ENCODE measurements at places on chromosomes 6 and 20.

DNA sequence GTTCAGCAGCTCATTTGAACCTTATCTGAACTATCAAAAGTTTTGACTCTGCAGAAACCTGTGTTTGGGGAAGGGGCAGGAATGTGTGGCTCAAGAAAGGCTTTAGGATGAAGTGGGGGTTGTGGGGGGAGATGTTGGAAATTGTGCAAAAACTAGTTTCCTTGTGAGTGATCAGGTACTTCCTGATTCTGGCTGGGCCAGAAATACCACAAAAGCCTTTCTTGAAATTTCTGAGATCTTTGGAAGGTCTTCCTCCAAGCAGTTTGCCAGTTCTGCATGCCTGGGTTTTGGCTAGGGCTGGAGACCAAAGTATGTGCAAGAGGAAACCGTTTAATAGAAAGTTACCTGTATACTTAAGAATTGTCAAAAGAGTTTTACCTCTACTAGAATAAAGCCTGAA lies 116.6 kb downstream of the BMP2 start:
- DNase-seq = no peak

- DNase-seq = no peak
These were observed 32.8 kb upstream of the ZNFX1 start for GRCh38 chr20:49310705-49311104.

GRCh38 chr6:122392564-122393350 lies 6.7 kb upstream of the HSF2 start:
- no peak for DNase-seq

DNA sequence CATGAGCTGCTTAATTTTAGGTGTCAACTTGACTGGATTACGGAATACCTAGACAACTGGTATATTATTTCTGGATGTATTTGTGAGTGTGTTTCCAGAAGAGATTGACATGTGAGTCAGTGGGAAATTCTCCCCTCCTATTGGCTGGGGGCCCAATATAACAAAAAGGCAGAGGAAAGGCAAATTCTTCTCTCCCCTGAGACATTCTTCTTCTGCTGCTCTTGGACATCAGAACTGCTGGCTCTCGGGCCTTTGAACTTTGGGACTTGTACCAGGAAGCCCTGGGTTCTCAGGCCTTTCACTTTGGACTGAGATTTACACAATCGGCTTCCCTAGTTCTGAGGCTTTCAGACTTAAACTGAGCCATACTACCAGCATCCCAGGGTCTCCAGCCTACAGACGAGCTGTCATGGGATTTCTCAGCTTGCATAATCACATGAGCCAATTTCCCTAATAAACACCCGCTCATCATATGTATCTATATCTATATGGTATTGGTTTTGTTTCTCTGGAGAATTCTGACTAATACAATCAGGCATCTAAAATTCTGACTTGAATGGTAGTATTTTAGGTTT lies 7.6 kb upstream of the BTN3A3 start:
- DNase-seq = no peak

DNA sequence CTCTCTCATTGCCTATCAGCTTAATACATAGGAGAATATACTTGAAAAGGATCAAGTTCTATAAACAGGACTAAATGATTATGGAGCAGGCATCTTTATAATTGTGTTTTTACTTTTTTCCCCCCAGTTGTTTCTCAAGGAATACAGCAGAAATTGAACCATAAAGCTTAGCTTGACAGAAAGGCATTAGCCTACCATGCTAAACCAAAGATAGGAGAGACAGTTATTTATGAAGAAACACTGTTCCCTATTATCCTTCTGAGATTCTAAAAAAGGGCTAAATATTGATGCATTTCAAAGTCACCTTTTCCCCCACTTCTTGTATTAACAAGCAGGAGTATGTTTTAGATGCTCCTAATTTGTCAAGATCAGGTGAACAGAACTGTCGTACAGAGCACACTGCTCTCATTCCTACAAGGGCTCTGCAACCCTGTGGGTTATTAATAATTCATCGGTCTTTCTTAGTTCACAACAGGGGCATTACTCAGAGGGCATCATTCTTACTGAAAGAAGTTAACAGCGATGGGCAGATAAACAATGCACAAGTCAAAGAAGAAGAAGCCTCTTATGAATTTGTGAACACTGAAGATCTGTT lies 38.7 kb downstream of the PRKN start:
- DNase-seq = no peak

- DNase-seq = no peak
These were observed 12.7 kb downstream of the LRRN4 start for GRCh38 chr20:6040958-6041807.
